Stimulated activated CD8-positive, alpha-beta memory T cell treated with anti-CD3 and anti-CD28 coated beads, Interleukin-2, amount 100 ng/mL, for 1 hour (primary cell): ENCODE measurements at places on chromosomes 11 and 22.

GRCh38 chr22:29907753-29908515 lies 25.0 kb downstream of the MTMR3 start:
- DNase-seq, result no peak

DNA sequence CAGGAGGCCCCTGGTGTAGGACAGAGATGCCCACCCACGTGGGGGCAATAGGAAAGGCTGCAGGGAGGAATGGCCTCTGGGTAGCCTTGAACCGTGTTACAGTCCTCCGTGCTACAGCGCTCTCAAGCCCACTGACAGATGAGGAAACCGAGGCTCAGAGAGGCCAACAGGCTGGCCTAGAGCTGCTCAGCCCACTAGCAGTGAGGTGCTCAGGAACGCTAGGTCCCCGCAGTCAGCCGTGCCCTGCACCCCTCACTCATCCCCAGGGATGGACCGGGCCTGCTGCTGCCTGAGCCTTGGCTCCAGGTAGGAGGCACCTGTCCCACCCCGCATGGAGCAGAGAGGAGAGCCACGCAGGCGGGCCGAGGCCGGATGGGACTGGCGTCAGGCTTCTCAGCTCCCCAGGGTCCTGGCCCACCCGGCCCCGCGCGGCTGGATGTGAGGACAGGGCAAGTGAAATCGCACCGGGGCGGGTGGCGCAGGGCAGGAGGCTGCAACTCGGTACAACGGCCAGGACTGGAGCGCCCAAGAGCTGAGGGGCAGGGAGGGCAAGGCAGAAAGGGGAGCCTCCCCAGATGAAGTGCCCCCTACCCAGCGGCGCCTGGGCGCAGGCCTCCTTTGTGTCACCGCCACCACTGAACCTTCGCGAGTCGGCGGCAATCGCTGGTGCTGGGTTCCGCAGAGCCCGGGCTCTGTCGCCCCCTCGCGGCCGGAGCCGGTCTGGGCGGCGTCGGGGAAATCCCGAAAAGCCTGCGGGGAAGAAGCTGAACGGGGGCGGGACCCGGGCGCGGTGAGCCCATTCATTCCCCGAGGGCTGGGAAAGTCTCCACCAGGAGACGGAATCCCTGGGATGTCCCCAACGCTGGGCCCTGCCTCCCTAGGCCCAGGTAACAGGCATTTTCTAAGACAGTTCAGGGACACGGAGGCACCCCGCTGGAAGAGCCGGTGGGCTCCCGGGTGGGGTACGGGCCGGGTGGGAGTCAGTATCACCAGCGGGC lies 8.4 kb upstream of the SLC2A11 start:
- DNase-seq, result peak; percentile 70

GRCh38 chr11:36039471-36039870 lies 95.6 kb downstream of the LDLRAD3 start:
- DNase-seq, result no peak

- DNase-seq, result no peak
Observed at GRCh38 chr22:22709719-22710445, 65.5 kb downstream of the GGTLC2 start.

- peak; percentile 37 for DNase-seq
Observed at GRCh38 chr11:32792948-32793475, 1.4 kb downstream of the CCDC73 start.
